NCI-H446 (cell line): ENCODE measurements at places on chromosomes 2 and 18.

- DNase-seq, result peak; percentile 62
These were observed 30.2 kb upstream of the RIOK3 start for GRCh38 chr18:23422751-23423418.

- peak; percentile 40 for DNase-seq
These were observed 71.4 kb downstream of the KCNF1 start for GRCh38 chr2:10982931-10983701.

GRCh38 chr2:196504788-196505187 is 134.7 kb upstream of the CCDC150 start:
- no peak for DNase-seq

GRCh38 chr2:15363142-15363541 is 198.0 kb downstream of the NBAS start:
- no peak for DNase-seq

- no peak for DNase-seq
These were observed 22.5 kb upstream of the PLEKHM3 start for GRCh38 chr2:208047840-208048239.

- no peak for DNase-seq
These were observed 55.5 kb upstream of the ANKRD62 start for GRCh38 chr18:12038082-12038638.

GRCh38 chr2:207833251-207833751 is 63.6 kb upstream of the FZD5 start:
- DNase-seq, result no peak

- no peak for DNase-seq
These were observed 17.7 kb upstream of the NTSR2 start for GRCh38 chr2:11687736-11688135.

DNA sequence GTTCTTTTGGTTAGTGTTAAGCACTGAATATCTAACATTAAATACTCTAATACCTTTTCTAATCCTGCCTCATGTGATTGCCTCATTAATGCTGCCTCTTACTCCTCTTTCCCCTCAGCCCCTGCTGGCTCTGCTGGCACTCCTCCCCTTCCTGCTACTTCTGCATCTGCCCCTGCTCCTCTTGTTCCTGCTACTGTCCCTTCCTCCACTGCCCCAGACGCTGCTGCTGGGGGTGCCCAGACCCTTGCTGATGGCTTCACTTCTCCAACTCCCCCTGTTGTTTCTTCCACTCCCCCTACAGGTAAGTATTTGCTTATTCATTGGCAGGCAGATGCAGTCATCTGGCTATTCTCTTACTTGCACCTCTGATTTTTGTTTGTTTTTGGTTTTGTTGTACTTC is 68.5 kb downstream of the ABI2 start:
- no peak for DNase-seq

GRCh38 chr2:218569038-218569431 is 396 bp downstream of the CNOT9 start:
- DNase-seq, result no peak

GRCh38 chr2:86074811-86075210 is 30.9 kb downstream of the POLR1A start:
- no peak for DNase-seq

GRCh38 chr2:5022061-5022460 is 670.1 kb upstream of the SOX11 start:
- no peak for DNase-seq

GRCh38 chr2:8568543-8569302 is 113.1 kb upstream of the ID2 start:
- DNase-seq, result no peak

DNA sequence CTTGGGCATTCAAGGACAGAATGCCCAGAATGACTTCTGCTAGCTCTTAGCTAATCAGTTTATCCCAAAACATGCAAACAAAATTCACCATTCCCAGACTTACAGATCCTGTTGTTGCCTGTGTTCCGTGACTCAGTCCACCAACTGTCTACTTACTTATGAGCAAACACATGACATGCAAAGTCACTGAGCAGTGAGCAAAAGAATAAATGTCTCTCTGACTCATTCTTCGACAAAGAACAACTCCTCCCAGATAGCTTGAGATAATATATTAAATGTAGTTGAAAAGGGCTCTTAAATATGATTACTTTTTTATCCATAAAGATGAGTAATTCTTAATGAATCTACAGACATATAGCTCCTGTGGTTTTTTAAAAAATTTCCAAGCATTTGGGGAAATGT is 9.0 kb upstream of the CREG2 start:
- no peak for DNase-seq

GRCh38 chr2:96116424-96116878 is at the start of gene ADRA2B:
Gene ADRA2B (minus strand): TSS chr2:96116571. CDS start chr2:96116149, 422 bp downstream.
- DNase-seq, result no peak
